Neural crest cell (in vitro differentiated cells): ENCODE measurements at places on chromosomes 6 and 20. TPM values are rescaled to one million over a fixed set of nuclear protein-coding genes. Genes with fewer than 3 reads are reported as not detected.

DNA sequence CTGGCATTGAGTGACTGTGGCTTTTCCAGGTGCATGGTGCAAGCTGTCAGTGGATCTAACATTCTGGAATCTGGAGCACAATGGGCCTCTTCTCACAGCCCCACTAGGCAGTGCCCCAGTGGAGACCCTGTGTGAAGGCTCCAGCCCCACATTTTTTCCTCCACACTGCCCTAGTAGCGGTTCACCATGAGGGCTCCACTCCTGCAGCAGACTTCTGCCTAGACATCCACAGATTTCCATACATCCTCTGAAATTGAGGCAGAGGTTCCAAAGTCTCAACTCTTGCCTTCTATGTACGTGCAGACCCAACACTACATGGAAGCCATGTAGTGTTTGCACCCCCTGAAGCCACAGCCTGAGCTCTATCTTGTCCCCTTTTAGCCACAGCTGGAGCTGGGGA is 118.0 kb upstream of the BMP5 start:
- no peak for DNase-seq

DNA sequence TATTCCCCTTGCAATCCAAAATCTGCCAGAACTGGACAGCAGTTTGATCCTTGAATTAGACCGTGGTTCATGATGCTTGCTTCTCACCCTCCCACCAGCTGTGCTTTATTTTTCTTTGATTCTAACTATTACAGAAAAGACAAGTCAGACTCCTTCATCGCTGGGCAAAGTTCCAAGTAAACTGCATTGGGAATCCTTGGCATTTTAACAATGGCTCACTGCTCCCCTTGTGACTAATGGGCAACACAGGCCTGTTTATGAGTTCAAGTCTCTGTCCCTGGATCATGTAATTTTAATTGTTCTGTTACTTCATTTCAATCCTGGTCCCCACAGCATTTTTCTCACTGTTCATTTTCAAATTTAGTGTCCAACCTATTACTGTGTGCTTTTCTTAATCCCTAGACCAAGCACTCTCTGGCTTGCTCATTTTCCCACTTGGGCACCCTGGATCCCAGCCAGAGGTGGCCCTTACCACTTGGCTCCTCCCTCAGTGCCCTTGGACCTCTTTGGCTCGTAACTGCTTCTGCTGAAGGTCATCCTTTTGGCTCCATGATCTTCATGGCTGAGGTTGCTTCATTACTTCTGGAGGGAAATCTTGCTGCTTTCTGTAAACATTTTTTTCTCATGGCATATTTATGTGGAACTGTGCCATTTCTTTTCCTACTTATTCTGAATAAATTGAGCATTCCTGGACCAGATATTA is 32.8 kb downstream of the PSMB9 start:
- no peak for DNase-seq

DNA sequence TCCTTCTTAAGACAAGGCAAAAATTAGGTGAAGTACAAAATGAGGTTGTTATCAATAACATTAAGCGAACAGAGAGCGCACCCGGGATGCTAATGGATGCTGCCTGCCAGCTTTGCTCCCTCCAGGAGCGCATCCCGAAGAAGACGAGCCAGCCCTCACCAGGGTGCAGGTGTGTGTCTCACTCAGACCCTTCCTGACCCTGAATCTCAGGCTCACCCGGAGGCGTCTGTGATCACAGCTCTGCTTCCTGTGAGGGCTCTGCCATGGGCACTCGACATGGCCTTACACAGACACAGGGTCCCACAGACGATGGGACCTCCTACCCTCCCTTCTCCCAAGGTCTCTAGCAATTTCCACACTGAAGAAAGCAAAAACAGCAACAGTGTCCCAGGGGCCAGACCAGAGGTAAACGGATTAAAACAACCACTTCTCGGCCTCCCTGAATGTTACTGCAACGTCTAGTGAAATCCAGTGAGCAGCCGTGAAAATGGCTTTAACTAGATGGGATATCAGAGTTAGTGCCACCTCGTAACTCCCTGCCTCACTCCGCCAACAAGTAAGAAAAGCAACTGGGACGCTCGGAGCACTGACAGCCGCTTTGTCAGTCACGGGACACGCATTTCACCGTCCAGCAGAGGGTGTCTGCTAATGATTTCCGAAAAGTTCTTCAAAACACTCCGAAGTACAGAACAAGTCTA is 11.7 kb downstream of the ZBTB46 start:
- DNase-seq: no peak

The LHFPL5 gene
- total RNA-seq: not detected in 2 replicates

DNA sequence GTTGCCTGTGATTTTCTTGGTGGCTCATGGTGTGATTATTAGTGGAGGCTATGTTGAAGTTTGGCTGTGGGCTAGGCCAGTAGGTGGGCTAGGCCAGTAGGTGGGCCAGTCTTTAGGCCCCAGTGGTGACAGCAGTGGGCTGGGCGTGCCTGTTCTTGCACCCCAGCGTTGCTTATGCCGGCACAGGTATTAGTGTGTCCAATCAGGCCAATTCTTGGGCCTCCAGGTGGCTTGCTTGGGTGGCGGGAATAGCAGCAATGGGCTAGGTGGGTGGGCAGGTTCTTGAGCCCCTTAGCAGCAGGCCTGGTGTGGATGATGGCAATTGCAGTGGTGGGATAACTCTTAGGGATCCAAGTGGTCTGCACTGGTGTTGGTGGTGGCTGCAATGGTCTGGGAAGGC is 22.9 kb downstream of the GJA10 start:
- no peak for DNase-seq

- no peak for DNase-seq
Measured at GRCh38 chr20:64077094-64077493, 2.2 kb downstream of the RGS19 start.

DNA sequence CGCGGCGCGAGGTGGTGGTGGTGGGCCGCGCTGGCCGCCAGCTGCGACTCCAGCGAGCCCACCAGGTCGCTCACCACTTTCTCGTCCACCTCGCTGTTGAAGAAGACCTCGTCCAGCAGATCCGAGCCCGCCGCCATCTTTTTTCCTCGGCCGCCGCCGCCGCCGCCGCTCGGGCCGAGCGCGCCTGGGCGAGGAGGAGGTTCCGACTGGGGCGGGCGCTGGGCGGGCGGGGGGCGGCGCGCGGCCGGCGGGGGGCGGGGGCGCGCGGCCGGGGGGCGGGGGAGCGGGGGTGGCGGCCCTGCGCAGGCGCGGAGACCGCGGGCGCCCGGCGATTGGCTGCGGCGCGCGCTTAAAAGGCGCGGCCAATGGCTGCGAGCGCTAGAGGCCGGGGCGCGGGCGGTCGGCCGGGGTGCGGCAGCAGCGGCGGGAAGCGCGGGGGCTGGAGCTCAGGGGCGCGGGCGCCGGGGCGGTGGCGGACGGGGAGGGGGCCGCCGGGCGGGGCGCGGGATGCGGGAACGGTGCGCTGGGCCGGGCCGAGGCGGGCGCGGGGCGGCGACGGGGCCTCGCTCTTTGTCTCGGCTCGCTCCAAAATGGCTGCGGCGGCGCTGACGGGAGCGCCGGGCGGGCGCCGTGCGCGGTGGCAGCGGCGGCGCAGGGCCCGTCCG is at the start of gene TAF4:
TAF4 (minus strand) TSS at position 208 of the 665 bp plus-strand sequence; CDS start at position 137, 71 bp downstream.
- peak; percentile 72 for DNase-seq

DNA sequence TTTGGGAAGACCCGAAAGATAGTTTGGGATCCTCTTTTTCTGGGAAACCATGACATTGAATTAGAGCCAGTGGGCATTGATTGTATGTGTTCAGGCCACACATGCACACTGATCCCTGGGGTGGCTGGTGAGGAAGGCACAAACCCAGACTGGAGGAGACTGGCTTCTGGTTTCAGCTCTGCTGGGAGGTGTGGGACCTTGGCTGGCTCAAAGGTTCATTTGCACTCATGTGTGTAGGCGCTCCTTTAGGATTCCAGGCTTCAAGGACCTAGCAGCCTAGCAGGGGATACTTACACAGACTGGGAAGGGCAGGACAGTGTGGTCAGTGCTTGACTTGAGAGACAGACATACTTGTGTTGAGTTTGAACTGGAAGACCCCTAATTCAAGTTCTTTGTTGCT is 7.2 kb downstream of the RIN2 start:
- DNase-seq: no peak

The PPP1R3G gene
- 0.05 and 0.07 TPM in 2 replicates for total RNA-seq

The SMIM29 gene
- 13.5 and 13.9 TPM in 2 replicates for total RNA-seq

The COL11A2 gene
- total RNA-seq: 4.2 and 5.9 TPM in 2 replicates

The RAMACL gene
- 0.70 and 0.98 TPM in 2 replicates for total RNA-seq

- no peak for DNase-seq
Measured at GRCh38 chr6:168345896-168346754, 26.5 kb upstream of the DACT2 start.

The LRP11 gene
- 29.0 and 29.8 TPM in 2 replicates for total RNA-seq

GRCh38 chr20:48284837-48285236 is 499.6 kb upstream of the SULF2 start:
- no peak for DNase-seq

The SLC52A3 gene
- total RNA-seq: not detected in 2 replicates

DNA sequence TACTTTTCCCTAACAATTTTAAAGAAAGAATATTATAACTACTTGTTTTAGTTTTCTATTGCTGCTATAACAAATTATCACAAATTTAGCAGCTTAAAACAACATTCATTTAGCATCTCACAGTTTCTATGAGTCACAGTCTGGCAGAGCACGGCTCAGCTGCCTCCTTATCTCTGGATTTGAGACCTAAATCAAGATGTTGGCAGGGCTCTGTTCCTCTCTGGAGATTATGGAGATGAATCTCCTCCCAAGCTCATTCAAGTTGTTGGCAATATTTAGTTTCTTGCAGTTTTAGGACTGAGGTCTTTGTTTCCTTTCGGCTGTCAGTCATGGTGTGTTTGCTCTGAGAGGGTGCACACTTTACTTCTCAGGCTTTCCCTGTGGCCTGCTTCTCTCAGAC is 1065.8 kb upstream of the EYS start:
- no peak for DNase-seq

- DNase-seq: no peak
Measured at GRCh38 chr6:35911871-35912653, 8.8 kb downstream of the SRPK1 start.

GRCh38 chr6:167420177-167420576 is 95.3 kb downstream of the TTLL2 start:
- DNase-seq: no peak

DNA sequence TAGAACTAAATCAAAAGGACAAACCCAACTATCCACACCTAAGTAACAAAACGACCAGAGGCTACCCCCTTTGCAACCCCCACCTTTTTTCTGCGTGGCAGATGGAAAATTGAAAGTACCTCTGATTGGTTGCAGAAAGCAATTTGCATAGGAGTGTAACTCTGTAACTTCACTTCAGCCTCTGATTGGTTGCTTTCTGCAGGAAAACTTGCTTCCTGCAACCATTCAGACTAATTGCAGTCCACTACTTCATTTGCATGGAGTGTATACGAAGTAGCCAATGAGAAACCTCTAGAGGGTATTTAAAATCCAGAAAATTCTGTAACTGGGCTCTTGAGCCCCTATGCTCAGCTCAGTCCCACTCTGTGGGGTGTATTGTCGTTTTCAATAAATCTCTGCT is 129.1 kb upstream of the OLIG3 start:
- no peak for DNase-seq

DNA sequence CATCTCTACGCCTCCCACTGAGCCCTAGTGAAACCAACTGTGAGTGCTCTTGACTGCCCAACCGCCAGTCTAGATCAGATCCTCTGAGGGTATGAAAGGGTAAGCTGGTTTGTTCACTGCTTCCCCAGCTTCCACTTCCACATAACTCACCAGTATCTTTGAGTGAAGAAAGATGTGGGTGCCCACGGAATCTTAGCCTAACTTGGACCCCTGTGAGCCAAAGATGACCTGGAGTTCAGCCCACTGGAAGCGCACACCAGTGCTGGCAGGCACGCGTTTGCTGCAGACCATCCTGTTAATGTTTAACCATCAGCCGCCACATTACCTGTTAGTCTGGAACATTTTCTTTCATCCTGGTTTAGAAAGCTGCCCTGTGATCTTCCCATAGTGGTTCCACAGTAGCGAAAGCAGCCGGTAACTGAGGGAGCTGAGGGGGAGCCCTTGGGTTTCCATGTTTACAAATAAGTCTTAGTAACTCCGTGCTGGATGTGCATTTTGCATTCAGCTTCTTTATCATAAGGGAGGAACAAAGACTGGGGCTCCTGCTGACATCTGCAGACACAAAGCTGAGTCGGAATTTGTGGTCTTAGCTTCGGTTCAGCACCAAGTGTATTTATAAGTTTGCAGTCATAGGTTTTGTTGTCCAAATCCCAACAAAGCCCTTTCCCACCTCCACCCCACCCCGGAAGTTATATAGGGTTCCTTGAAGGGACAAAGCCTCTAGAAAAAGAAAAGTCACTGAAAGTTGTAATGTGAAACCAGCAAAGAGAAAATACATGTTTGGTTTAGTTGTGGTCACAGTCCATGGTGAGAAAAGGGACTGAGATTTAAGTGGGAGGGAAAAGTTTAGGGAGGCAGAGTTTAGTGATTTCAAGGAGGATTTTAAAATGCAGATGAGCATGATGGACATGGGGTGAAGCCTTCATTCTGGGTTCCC is 71.0 kb downstream of the SSR1 start:
- DNase-seq: no peak

The ZNF334 gene
- 21.0 and 21.4 TPM in 2 replicates for total RNA-seq

GRCh38 chr6:32602383-32602782 is 12.7 kb upstream of the HLA-DRB1 start:
- DNase-seq: no peak

The CGA gene
- not detected in 2 replicates for total RNA-seq
